ENCODE measurements at places on chromosomes 7 and 10.

- DNase-seq, result no peak
Observed at GRCh38 chr10:972763-973162, 15.5 kb upstream of the GTPBP4 start.

DNA sequence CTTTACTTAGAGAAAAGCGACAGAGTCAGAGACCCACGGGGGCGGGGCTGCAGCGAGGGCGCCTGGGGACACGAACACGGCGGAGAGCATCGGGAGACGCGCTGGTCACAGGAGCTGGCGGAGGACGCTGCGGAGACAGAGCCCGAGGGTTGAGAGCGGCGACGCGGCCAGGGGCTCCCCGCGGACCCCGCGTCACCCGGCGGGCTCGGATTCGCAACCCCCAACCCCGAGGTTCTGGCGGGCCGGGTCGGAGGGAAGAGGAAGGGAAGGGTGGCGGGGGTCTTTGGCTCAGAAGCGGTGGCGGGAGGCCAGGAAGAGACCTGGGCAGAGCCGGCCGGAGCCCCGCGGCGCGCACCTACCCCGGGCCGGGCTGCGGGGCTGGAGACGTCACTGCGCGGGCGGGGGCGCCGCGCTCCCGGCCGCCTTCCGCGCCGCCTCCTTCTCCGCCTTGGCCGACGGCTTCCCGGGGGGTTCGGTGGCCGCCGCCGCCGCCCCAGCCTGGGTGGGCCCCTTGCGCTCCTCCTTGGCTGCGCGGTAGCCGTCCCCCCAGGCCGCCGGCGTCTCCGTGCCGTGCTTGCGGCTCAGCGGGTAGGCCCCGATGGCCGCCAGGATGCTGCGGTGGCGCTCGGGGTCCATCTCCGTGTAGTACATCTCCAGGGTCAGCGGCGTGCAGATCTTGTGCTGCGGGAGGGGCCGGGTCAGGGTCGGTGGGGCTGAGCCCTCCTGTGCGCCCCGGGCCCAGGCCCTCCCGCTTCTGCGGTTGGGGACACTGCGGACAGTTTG is 11.1 kb downstream of the CALY start:
- no peak for DNase-seq

GRCh38 chr7:108448584-108449505 is 7.4 kb downstream of the NRCAM start:
- DNase-seq, result no peak

DNA sequence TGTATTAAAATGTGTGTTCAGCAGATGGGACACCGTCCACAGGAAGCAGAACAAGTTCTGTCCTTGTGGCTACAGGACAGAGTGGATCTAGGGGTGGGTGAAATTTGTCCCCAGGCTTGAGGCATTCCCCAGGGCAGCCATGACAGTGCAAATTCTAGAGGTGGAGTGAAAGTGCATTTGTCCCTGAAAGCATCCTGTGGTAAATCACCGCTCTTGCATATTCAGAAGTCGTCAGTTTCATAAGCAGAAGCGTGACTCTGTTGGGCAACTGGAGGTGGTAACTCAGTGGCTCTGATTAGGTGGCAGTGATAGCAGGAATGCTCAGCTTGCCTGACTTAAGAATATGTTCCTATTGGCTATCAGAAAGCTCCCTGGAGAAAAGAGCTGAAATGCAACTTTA is 96.6 kb downstream of the SNX10 start:
- DNase-seq, result no peak

DNA sequence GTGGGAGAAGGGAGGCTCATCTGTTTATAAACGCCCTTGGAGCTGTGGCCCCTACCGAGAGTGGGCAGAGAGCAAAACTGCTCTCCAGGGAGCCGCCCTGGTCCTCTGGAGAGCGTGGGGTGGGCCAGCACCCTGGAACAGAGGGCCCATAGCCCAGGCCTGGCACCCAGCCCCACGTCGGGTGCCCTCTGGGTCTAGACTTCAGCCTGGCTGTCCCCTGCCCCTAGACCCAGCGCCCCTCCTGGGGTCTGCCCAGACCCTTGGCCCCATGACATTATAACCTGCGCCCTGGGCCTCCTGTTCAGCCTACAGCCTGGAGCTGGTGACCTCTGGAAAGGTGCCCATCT is 24.7 kb downstream of the GET4 start:
- no peak for DNase-seq

DNA sequence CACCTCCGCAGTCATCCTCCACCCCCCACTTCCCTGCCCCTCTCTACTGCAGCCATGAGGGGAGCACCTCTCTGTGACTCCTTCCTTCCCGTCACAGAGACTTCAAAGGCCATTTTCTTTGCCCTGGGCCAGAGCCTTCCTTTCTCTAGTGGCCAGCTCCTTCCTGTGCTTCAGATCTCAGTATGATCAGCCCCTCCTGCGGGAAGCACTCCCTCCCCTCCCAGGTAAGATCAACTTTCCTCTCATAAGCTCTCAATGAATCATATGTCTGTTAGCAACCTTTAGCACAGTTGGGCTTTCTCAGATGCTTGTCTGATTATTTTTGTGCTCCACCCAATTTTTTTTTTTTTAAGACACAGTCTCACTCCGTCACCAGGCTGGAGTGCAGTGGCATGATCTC is 241.0 kb upstream of the PRSS1 start:
- DNase-seq, result no peak

DNA sequence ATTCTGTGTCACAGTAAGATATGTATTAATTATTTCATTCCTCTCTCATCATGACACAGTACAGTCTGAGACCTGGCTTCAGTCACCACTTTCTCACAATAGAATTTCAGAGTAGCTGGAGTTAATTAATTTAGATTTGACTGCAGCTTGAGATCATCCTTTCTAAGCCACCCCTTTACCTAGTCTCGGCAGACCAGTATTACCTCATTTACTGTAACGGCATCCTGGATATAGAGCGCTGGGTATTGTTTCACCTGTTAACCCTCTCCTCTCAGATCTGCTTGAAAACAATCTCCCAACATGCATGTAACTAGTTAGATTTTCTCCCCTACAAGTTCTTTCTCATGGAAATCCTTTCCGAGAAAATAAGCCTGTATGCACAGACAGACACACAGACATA is 1057.5 kb downstream of the GATA3 start:
- DNase-seq, result no peak

DNA sequence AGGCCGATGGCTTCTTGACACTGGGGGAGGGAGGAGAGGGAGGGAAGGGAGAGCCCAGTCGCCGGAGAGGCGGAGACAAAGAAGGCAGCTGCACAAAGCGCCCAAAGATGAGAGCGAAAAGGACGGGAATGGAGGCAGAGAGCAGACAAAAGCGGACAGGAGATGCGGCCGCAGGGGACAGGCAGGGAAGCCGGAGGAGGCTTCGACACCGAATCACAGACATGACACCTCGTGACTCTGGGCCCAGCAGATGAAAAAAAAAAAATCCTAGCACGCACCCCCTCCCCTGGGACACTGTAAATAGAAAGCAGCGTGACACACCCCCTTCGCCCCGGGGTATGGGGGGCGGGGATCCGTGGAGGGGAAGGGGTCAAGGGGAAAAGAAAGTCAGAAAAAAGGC is 976 bp downstream of the NAT16 start:
- DNase-seq, result no peak

DNA sequence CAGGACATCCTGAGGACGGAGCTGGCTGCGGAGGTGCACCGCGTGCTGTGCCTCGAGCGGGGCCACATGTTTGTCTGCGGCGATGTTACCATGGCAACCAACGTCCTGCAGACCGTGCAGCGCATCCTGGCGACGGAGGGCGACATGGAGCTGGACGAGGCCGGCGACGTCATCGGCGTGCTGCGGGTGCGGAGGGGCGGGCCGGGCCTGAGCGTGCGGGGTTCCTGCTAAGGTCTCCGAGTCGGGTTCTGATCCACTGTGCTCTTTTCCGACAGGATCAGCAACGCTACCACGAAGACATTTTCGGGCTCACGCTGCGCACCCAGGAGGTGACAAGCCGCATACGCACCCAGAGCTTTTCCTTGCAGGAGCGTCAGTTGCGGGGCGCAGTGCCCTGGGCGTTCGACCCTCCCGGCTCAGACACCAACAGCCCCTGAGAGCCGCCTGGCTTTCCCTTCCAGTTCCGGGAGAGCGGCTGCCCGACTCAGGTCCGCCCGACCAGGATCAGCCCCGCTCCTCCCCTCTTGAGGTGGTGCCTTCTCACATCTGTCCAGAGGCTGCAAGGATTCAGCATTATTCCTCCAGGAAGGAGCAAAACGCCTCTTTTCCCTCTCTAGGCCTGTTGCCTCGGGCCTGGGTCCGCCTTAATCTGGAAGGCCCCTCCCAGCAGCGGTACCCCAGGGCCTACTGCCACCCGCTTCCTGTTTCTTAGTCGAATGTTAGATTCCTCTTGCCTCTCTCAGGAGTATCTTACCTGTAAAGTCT is 10.4 kb downstream of the ATG9B start:
- peak; percentile 67 for DNase-seq

- no peak for DNase-seq
Observed at GRCh38 chr10:111360260-111360925, 283.6 kb downstream of the ADRA2A start.

- no peak for DNase-seq
Observed at GRCh38 chr7:16634271-16634738, 11.2 kb downstream of the ANKMY2 start.

- no peak for DNase-seq
Observed at GRCh38 chr7:15057272-15057671, 154.7 kb upstream of the DGKB start.

GRCh38 chr10:121613456-121613855 is 15.2 kb upstream of the FGFR2 start:
- DNase-seq, result no peak

- no peak for DNase-seq
Observed at GRCh38 chr7:70480927-70481569, 650.9 kb upstream of the GALNT17 start.

DNA sequence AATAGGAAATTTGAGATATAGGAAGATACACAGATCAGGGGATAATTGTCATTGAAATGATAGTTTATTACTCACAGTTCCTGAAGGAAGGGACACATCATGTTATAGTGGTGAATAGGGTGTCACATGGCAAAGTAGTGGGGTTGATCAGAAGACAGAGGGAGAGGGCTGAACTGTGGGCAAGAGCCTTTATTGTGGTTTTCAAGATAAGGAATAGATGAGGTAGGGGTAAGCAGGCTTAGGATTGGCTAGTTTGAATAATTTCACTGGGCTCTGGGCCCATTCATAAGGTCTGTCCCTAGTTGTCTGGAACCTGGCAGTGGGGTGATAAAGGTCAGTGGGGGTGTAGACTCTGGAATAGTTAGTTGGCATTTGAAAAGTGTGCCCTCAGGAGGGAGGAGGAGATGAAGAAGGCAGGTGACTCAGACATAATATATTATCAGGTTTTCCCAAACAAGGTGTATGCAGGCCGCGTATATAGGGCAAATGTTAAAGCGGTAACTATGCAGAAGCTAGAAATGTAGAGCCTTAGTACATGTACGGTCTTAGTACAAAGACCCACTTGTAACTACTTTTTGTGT is 18.5 kb downstream of the FGL2 start:
- no peak for DNase-seq

DNA sequence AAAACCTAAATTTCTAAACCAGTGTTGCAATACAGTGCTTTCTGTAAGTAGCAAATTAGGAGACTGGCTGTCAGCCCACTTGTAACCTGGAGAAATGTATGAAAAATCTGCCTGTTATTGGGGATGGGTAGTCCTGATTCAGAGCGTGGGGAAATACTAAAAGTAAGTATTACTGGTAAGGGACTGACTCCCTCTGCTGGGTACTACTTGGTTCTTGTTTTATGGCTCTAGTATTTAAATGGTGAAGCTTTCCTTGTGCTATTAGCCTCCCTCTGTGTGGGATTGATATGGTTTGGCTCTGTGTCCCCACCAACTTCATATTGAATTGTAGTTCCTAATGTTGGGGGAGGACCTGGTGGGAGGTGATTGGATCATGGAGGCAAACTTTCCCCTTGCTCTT is 886.1 kb downstream of the SORCS1 start:
- DNase-seq, result no peak

DNA sequence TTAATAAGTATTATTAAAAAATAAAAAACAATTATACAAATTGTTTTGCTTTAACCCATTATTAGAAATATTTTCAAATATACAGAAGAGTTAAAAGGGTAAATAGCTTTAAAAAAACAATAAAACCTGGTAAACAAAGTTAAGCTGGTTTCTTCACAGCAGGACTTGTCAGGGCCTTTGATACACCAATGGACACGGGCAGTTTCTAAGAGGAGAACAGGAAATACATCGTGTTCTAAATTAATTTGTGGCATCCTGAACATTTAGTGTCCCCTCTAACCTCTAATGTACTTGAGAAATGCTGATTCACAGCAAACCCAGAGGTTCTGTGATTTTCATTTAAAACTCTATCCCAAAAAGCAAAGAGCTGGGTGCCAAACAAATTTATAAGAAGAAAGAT is 80.8 kb downstream of the RAB11FIP2 start:
- no peak for DNase-seq

DNA sequence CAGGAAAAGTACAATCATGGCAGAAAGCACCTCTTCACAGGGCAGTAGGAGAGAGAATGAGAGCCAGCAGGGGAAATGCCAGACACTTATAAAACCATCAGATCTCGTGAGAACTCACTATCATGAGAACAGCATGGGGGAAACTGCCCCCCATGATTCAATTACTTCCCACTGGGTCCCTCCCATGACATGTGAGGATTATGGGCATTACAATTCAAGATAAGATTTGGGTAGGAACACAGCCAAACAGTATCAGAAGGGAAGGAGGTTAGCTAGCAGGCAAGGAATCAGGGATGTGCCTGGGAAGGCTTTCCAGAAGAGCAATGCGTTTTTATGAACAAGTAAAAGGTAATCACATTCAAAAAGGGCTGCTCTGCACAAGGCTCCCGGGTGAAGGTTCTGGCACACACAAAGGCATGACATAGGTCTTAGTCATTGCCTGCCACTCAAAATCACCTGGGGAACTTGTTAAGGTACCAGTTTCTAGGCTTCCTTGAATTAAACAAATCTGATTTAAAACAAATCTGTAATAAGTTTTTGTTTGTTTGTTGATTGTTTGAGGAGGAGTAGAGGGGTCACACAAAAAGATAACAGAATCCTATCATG is 40.9 kb downstream of the BMPER start:
- no peak for DNase-seq

GRCh38 chr7:129865093-129865924 is 87.5 kb downstream of the UBE2H start:
- DNase-seq, result no peak

GRCh38 chr7:11896663-11897062 is 64.7 kb upstream of the THSD7A start:
- no peak for DNase-seq

- no peak for DNase-seq
Observed at GRCh38 chr10:132904814-132905649, 37.3 kb downstream of the CFAP46 start.

GRCh38 chr7:39404907-39405306 is 161.3 kb upstream of the YAE1 start:
- DNase-seq, result no peak

DNA sequence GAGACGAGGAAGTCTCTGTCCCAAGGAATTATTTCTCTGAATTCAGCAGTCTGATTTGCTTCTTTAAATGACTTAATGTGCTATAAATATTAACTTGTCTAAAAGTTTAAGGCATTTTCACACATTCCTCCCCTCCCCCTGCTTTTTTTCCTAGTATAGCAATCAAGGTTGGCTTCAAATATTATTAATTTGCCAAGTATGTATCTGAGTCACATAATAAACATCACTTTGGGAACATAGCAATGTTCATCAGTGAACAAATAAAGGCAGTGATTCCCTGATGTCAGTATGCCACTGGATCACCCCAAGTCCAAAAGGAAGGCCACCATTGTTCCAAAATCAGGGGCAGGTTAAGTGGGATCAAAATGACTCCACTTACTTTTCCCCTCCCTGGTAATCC is 40.5 kb downstream of the PDE6C start:
- DNase-seq, result no peak

- no peak for DNase-seq
Observed at GRCh38 chr7:1457059-1457948, 2.0 kb downstream of the MICALL2 start.

All from GM12891 (cell line).